DND-41 (cell line): ENCODE measurements at places on chromosomes 7 and 10.

GRCh38 chr10:35916791-35917190 lies 274.7 kb upstream of the FZD8 start:
- no peak for DNase-seq

GRCh38 chr7:155986497-155987160 lies 174.4 kb upstream of the SHH start:
- DNase-seq = no peak

- DNase-seq = no peak
These were observed 717.8 kb downstream of the LRMDA start for GRCh38 chr10:76149182-76149581.

DNA sequence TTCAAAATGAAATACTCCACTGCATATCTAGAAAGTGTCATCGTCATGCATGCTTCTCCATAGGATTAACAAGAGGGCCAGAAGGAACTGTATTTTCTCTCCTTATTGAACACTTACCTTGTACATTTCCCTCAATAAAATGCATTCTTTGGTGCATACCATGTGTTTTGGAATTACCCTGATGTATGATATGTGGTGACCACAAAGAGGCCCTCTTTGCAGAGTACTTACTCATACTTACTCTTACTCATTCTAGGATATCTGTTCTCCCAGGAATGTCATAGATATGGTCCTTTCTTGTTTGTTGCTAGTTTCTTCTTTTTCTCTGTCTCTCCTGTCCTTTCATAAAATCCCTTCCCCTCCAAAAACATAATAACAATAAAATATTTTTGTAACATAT lies 1087.1 kb upstream of the POT1 start:
- DNase-seq = no peak
